ENCODE measurements at places on chromosomes 11 and 22. TPM values are rescaled to one million over a fixed set of nuclear protein-coding genes. Genes with fewer than 3 reads are reported as not detected.

The AMOTL1 gene
- total RNA-seq, result 84.2 TPM

The SYT12 gene
- total RNA-seq, result 4.8 TPM

The PDE2A gene
- total RNA-seq, result 49.6 TPM

DNA sequence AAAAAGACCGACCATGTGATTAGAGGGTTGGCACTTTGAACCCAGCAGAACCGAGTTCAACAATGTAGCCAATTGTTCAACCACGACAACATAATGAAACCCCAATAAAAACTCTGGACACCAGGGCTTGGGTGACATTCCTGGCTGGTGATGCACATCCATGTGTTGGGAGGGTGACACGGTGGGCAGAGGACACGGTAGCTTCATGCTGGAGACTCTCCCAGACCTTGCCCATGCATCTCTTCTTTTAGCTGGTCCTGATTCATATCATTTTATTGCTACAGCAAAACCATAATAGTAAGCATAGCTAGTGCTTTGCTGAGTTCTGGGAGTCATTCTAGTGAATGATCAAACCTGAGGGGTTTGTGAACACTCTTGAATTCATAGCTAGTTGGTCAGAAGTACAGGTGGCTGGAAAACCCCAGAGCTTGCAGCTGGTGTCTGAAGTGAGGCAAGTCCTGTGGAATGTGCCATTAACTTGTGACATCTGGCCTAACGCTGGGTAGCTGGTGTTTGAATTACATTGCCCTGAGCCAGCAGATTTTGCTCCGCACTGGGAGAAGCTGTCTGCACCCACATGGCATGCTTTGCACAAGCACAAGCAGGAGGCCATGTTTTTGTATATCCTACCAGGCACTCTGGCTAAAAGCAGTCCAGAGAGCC is 14.0 kb downstream of the RPUSD4 start:
- no peak for DNase-seq

GRCh38 chr11:57770793-57771192 is 9.2 kb downstream of the CTNND1 start:
- DNase-seq, result no peak

Data from ureter (tissue), 1 donor.